ENCODE measurements at places on chromosomes 1 and 21.

- peak; percentile 52 for DNase-seq
These were observed 15.1 kb downstream of the KHDRBS1 start for GRCh38 chr1:32028746-32029145.

- no peak for DNase-seq
These were observed 2.6 kb upstream of the GNG12 start for GRCh38 chr1:67835663-67836452.

DNA sequence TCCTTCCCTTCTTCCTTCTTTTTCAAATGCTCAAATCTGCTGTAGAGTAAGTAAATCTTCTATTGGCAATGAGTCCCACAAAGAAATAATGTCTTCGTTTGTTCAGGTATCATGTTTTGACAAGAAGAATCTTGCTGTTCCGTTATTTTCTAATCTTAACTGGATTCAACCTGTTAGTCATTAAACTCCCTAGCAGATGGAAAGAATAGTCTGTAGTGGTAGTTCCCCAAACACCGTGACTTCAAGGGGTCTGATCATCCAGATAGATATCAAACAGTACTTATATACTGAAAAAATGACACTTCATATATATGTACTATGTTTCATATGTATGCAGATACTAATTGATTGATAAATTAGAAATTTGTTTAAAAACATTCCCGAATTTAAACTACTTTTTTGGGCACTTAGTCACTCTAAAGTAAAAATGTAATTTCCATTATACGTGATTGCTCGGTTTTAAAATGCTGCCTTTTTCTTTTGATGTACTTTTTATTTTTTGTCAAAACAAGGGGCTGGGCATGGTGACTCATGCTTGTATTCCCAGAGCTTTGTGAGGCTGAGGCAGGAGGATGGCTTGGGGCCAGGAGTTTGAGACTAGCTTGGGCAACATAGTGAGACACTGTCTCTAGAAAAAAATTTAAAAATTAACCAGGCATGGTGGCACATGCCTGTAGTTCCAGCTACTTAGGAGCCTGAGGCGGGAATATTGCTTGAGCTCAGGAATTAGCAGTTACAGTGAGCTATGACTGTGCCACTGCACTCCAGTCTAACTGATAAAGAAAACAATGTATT is 335.7 kb upstream of the SNX7 start:
- peak; percentile 97 for DNase-seq

DNA sequence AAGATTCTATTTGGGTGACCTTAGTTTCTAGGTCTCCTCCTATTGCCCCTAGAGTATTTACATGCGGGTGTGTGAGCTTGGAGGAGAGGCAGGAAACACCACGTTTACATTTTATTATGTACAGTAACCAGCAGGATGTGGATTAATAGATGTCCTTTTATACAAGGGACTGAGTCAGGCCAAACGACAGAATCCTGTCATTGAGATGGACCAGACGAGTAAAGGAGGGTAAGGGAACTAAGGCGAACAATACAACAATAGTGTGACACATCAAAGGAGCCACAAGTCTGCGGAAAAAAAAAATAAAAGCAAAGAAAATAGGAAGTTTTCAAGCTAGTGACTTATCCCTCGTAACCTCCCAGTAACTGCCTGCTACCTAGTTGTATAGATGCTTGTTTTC is 151.1 kb downstream of the GABPA start:
- no peak for DNase-seq

DNA sequence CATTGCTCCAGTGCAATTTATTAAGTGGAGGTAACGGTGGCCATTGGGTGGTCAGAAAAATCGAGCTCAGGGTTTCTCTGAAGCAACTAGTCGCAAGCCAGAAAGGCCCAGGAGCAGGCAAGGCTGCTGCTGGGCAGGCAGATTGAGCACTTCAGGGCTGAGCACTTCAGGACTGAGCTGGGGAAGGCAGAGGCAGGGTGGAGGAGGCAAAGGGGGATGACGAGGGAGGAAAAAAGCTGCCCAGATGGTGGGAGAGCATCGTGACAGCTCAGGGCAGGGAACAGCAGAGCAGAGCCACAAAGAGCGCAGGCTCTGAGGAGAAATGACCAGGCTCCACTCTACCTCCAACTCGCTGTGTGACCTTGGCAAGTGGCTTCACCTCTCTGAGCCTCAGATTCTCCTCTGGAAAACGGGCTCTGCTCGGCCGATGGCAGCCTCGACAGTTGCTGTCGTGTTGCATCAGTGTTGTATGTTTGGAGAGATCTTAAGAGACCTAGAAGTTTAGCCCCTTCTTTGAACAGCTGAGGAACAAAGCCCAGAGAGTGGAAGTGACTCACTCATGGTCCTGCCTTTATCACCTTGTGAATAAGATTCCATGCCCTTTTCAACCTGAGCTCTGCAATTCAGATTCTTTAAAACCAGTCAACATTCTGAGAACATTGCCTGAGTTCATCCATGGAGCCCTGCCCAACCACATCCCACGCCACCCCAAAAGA is 141.4 kb downstream of the SYF2 start:
- peak; percentile 35 for DNase-seq

GRCh38 chr1:88801575-88802208 is 89.7 kb downstream of the GTF2B start:
- DNase-seq, result no peak

GRCh38 chr1:199629624-199630023 is 397.9 kb upstream of the NR5A2 start:
- no peak for DNase-seq

DNA sequence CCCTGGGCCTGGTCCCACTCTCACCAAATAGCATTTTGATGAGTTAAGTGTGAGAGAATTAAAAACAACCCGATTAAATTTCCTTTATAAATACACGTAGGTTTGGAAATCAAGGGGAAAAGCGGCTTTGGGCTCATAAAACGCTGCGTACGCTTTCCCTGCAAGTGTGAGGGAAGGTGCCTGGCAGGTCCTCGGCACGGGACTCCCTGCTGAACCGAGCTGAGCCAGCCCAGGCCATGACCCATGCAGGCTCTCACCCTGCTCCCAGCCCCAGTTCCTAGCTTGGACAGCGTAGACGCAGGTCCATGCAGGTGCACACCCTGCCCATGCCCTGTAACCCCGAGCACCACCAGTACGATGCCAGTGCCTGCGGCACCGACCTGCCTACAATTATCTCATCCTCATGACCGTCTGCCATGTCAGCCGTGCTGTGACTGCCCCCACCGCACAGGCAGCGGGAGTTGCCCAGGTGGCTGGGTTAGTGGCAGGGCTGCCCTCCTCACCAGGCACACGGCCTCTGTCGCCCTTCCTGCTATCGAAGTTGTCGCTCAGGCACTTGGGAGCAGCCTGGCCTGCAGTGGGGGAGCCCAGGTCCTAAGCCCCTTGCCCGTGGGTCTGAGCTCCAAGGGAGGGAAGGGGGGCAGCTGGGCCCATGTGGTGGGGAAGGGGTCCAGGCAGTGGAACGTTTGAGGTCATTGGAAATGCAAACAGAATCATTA is 41.0 kb upstream of the ACTRT2 start:
- DNase-seq, result no peak

DNA sequence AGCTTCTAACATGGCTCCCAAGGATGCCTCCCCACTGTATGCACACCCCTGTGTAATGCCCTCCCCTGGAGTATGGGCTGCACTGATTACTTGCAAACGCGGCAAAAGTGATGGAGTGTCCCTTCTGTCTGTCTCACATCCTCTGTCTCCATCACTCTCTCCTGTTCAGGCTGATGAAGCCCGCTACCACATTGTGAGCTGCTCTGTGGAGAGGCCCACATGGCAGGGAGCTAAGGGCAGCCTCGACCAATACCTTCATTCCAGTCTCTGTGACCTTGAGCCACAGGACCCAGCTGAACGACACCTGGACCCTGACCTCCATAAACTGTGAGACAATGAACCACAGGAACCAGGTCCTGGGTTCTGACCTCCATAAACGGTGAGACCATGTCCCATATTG is 154.1 kb upstream of the ETV3 start:
- no peak for DNase-seq

DNA sequence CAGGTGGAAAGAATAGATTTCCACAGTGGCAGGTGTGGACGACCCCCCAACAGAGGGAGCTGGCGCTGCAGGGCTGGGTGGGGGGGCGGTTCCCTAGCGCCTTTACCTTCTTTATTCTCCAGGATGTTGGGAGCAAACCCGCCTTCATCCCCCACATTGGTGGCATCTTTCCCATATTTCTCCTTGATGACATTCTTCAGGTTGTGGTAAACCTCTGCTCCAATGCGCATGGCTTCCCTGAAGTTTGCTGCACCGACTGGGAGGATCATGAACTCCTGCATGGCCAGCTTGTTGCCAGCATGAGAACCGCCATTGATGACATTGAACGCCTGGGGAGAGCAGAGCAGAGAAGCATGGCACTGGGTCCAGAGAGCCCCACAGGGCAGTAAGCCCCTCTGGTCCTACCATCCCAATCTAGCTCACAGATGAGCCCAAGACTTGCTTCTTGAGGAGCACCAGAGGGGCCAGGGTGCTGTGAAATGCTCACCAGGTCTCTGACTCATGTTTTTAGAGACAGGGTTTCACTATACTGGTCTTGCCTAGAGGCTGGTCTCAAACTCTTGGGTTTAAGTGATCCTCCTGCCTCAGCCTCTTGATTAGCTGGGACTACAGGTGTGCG is 12.2 kb downstream of the ENO1 start:
- DNase-seq, result no peak

DNA sequence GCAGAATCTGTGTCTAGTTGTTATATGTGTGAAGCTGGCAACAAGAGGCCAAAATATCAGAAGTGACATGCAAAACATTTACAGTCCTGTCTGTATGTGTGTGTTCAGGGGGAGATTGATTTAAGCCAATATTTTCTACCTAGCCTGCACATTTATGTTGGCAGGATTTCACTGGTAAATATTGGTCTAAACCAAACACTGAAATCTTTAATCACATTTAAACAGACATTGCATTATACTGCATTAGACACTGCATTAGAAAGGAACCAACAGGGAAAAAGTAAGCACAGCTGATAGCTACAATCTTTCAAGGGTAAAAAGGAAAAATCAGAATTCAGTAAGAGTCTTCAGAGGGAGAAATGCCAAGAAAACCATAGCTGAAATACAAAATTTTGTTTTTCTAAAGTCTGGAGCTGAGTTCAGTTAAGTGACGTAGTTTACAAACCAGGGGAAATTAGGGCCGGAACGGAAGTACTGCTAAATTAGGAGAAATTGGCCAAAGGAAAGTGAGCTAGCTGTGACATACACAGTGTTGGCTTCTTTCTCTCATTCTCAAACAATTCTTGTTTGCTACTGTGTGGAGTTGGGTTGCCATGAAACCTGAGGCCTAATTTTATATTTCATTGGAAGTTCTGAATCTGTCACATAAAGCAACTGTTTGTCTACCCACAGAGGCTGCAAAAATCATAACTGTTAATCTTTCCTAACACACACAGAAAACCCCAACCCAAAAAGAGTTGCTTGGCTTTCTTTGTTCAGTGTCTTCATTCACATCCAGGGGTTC is 217.3 kb upstream of the SGIP1 start:
- DNase-seq, result no peak

DNA sequence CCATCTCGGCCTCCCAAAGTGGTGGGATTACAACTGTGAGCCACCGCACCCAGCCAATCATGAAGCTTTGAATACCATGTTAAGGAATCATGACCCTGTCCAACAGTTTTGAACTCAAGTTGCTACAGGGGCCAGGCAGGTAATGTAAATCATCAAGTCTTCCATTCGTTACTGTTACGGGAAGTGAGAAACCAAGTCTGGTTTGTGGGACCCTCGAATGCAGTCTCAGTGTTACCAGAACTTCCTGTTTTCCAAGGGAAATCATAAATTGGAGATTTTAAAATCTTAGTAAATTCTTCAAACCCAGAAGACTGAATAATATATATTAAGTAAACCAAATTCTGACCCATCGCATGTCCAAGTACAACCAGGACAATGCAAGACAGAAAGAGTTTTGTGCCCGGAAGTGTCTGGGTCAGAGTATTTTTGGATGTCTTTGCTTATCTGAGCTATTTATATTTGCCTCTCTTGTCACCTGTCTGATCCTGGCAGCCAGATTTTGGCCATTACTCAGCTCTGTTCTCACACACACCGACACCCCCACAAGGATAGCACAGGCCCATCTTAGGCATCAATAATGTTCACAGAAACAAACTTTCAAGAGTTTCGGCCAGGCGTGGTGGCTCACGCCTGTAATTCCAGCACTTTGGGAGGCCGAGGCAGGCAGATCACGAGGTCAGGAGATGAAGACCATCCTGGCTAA is 8.8 kb downstream of the ATP5IF1 start:
- DNase-seq, result no peak

DNA sequence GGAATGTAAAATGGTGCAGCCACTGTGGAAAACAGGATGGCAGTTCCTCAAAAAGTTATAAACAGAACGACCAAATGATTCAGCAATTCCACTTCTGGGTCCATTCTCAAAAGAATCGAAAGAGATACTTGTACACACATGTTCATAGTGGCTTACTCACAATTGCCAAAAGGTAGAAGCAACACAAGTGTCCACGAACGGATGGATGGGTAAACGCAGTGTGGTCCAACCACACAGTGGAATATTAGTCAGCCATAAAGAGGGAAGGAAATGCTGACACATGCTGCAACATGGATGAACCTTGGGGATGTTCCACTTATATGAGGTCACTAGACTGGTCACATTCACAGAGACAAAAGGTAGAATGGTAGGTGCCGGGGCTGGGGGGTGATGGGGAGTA is 5.3 kb downstream of the KRTAP10-1 start:
- no peak for DNase-seq

DNA sequence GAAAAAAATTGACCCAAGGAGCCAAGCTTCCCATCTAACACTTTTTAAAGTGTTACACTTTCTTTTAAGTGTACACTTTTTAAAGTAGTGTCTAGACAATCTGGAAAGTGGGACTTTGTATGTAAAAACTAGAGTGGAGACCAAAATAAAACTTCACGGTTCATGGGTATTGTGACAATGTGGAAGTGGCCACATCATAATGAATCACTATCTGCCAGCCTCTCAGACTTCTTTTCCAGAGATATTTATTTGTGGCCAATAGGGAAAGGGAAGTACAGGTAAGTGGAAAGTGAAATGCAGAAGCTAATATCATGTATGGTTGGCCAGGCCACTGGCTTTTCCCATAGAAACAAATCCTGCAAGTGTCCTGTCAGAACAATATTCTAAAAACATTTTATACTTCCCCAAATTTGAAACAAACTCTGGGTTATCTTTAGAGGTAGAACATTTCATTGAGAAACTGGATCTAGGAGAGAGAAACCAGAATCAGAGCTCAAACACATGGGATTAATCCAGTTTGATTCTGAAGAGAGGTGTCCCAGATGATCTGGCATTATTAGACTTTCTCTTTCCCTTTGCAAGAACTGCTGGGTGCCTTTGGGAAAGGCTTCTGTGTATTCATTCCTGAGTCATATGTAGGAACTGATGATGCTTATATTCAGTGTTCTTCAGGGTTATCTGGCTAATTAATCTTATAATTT is 2.0 kb downstream of the TNFSF18 start:
- DNase-seq, result peak; percentile 75

DNA sequence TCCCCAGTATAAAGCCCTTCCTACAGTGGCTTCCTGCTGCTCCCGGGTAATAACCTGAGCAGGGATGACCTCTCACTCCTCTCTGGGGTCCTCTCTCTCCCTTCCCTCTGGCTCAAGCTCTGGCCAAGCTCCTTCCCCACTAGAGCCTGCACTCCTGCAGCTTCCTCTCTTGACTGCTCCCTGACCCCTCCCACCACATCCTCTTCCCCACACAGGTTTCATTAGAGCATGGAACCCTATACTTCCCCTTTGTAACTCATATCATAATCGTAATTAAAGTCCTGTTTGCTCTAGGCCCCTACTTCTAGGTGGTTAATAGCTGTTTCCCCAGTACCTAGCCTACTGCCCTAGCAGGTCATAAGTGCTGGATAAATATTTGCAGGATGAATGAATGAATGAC is 146.2 kb downstream of the C1orf21 start:
- no peak for DNase-seq

GRCh38 chr1:59316497-59317128 is 19.7 kb downstream of the FGGY start:
- no peak for DNase-seq

All from ELR (cell line).